ENCODE measurements at places on chromosomes 4 and X.

DNA sequence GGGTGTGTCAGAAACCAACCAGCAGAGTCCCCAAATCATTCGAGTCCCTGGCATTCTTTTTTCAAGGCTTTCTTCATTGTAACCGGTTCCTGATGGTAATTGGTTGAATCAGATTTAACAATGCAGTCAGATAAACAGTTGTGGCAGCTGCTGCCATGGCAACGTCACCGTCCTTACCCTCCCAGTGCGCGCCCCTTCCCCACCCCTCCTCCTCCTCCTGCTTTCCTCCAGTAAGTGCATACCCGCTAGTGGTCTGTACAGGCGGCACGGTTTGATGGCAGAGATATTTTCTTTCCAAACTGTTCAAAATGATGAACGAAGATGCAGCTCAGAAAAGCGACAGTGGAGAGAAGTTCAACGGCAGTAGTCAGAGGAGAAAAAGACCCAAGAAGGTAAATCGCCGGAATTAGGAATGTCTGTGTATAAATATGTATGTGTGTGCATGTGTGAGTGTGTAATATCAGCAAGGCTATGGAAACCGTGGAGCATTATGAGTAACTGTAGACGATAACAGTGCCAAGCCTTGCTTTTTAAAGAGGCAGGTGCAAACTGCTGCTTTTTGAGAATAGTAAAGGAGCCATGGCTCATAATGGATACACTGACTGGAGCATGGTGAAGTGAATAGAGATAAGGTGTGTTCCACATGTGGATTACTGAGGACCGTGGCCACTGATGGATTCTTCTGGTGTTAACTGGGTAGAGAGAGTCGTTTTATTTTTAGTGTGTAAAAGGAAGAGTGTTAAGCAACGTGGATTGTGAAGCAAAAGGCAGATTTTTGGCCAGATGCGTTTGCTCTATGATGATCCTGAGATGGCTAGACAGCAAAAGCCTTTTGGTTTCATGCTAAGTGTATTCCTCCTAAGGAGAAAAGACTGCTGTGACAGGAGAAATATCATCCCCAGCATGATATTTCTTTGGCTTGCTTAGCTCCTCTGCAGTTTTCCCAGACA, at the start of gene ANK2:
TSS of gene ANK2 (plus strand) at position 233 of the 950 bp plus-strand sequence. CDS start at position 309, 76 bp downstream.
- no peak for DNase-seq

DNA sequence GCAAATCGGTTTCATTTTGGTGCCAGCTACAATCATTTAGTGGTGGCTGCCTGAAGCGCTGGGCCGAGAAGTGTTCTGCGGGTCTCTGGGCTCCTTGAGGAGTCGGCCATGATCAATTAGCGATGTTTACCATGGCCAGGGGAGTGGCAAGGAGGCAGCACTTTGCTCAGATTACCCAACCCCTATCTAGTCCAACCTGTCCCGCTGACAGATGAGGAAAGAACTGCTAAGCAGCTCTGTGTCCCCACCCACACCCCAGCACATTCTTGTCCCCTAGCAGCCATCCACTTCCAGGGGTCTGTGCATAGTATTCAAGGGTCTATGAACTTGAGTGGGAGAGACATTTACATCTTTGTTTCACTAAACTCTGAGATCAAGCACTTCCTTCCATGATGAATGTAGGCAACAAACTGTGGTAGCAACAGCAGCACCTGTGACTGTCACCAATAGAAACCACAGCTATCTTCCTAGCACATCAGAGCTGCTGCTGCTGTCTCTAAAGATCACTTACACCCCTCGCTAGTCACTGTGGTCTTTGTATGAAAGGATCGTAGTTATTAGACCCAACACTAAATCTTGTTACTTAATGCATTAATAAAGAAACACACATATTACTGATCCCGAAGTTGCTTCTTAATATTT, 331.6 kb downstream of the BCOR start:
- no peak for DNase-seq

DNA sequence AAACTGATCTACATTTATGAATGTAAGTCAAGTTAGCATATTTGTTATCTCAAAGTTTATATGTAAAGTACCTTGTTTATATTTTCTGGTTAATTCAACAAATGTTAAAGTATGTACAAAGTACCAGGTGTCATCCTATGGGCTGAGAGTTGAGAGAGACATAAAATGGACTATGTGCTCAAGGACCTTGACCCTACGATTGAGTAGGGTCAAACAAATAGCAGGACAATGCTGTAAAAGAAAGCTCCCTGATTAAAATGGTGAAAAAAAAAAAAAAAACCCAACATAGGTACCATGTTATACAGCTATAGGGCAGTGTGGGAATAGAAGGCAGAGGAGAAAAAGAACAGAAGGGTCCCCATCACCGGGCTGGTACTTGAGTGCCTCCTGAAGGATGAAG, 123.4 kb downstream of the CDS1 start:
- no peak for DNase-seq

- no peak for DNase-seq
Observed at GRCh38 chrX:72208126-72208800, 26.7 kb downstream of the PIN4 start.

DNA sequence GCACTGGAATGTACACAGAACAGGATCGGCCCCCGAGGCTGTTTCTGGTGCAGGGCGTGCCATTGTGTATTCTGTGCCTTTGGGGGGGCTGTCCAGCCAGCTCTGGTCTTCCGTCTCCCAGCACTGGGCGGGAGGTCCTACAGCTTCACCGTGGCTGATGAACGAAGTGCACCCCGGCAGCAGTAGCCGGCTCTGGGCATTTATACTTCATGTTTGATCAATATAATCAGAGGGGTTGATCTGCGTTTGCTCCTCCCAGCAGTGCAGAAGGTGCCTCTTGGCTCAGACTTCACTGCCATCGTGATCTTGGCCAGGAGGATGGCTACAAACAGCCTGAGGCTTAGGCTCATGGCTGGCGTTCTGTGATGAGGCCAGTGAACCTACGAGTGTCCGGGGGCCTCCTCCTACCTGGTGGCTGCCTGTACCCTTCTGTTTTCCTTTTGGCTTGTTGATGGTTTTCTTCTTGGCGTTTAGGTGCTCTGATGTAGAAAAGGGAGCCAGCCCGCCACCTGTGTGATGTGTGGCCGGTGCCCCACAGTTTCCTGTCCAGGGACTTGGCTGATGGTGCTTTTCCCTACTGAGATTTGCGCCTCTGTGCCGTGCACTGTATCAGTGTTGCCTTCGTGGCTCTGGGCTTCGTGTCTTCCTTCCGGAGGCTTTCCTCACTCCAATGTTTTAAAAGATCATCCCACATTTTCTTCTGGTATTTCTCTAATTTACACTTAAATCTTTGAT, 31.2 kb upstream of the HGFAC start:
- DNase-seq = no peak

DNA sequence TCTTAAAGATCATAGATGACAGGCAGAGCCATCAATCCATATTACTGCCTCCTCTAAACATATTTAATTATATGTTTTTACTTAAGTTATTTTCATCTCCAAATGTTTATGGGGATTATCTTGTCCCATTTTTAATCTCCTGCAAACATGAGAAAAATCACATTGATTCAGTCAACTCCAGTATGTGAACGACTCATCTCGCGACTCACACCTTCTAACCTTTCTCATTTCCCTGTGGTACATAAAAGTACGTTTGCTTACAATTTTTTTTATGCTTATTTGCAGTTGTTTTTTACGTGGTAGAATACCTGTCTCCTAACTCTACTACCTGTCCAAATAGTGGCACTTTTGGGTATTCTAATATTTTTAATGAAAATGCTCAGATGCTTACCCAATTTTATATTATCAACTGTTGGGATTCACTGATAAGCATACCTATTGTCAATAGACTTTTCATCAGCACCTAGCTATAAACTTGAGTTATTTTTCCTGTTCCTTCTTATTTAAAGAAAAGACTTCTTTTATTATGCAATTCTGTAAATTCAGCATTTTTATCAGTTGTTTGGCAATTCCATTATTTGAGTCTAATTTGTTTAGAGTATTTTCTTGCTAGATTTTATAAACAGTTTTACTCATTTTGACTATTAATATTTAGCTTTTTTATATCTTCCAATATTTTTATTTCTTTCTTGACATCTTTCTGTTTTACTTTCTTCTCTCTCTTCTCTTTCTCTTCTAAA, 276.6 kb downstream of the ANK2 start:
- DNase-seq = no peak

DNA sequence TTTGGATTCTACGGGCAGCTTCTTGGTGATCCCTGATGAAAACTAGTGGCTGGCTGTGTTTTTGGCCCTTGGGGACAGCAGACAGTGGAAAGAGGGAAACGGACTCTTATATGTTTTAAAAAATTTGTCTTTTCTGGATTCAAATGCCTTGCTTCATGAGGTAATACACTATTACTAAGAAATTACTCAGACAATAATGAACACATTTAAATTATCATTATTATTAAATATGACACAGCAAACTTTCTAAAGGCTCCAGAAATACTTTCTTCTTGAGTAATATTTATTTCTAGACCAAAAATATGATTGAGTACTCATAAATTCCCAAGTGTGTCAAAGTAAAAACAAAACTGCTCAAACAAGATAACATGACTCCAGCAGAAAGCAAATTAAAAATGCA, 520.7 kb upstream of the AADAT start:
- no peak for DNase-seq

DNA sequence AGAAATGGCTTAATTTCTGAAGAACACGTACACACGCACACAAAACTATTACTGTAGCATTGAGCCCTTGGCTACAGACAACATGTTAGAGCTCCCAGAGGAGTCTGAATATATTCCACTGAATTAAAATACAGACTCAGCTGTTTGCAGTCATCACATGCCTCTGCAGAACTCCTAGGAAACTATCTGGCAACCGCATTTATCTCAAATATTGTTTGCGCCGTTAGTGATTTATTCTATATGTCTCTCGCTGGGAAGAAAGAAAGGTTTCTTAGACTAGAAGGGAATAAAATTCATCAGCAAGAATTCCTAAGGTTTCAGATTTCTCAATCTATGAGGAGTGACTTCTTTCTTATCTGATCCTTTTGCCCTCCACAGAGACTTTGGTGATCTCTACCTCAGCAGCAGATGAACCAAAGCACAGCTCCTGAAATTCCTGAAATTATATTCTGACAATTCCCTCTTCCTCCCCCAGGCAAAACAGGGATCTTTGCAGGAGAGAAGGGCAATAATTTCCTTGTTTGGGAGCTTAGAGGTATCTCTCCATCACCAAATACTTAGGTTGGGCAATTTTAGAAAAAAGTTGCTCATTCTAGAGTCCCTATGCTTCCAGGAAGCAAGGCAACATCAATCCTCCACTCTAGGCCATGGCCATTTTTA, 199.2 kb downstream of the APBB2 start:
- DNase-seq = no peak

DNA sequence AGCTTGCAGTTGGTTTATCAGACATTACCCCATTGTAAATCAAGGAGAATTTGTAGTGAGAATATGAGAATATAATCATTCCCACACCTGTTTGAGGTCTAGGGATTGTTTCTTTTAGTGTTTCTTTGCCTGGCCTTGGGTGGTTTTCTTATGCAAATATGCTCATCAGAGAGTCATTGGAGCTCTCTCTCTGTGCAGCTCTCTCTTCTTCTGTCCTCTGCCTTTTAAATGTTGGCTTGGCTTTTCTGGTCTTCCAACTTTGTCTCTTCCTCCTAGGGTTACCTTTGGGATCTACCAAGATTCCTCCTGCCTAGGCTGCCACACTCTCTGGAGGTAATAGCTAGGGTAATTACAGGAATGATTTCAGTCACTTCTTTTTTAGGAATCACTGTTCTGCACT, 102.3 kb upstream of the ARSJ start:
- no peak for DNase-seq
